ENCODE measurements at places on chromosomes 2 and 18.

- DNase-seq, result no peak
Measured at GRCh38 chr2:217775920-217776503, 226.8 kb downstream of the TNS1 start.

DNA sequence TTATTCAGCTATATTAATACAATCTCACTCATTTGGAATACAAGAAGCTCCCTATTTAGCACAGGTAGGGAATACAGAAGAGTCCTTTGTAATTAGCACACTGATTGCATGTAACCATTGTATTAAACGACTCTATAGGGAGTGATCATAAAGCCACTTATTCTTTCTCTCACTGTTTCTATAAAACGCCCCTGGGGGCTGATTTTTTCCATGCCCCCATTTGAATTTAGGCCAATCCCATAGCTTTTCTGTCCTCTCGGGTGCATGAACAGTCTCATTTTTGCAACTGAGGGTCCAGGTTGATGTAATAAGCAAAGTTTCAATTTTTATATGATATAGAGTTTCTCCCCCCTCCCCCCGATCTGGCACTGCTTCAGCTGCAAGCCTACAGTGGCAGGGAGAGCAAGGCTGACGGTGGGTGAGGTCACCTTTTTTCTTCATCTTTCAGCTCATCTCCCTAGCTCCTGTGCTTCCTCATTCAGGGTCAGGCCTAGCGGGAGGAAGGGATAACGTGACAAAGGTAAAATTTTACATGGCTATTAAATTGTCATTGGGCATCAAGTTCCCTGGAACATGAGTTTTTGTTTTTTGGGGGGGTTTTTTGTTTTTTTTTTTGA lies 45.7 kb downstream of the GAD1 start:
- DNase-seq, result no peak

- no peak for DNase-seq
Measured at GRCh38 chr18:4181882-4182568, 273.1 kb downstream of the DLGAP1 start.

GRCh38 chr2:179536185-179536584 lies 271.6 kb upstream of the SESTD1 start:
- DNase-seq, result no peak

DNA sequence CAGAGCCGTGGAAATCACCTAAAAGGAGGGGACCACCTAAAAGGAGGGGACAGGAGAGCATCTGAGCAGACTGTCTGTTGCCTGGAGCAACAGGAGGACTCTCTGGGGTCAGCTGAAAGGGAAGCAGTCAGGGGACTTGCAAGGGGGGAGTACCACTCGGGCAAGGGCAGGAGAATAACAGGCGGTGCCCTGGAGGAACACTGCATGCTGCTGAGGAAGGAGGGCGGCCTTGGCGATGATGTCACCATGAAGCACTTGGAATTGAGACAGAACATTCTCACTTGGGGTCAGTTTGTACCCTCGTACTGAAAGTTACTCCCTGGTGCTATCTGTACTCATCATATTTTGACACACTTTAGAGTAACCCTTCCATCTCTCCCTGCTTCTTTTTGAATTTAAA lies 18.4 kb downstream of the SIX3 start:
- no peak for DNase-seq

DNA sequence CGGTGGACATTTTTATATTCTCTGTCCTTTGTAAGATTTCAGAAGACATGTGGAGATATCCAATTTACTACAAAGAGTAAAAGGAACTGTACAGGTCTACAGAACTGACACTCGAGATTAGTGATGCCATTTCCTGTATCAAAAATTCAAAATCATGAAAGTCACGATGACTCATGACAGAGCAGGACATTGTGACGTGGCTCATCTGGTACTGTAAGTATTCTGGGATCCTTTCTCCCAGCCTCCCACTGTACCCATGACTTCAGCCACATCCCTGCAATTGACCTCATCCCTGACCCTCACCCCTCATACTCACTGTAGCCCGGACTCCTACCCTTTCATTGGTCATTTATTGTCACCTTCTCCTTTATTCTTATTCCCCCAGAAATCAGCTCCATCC lies 736.5 kb downstream of the EPHA4 start:
- no peak for DNase-seq

All from NCI-H1417 treated with DMSO at 0.1 percent for 48 hours (cell line).